Lung (tissue), 17 donors: ENCODE measurements at places on chromosomes 11 and 22. TPM values are rescaled to one million over a fixed set of nuclear protein-coding genes. Genes with fewer than 3 reads are reported as not detected.

DNA sequence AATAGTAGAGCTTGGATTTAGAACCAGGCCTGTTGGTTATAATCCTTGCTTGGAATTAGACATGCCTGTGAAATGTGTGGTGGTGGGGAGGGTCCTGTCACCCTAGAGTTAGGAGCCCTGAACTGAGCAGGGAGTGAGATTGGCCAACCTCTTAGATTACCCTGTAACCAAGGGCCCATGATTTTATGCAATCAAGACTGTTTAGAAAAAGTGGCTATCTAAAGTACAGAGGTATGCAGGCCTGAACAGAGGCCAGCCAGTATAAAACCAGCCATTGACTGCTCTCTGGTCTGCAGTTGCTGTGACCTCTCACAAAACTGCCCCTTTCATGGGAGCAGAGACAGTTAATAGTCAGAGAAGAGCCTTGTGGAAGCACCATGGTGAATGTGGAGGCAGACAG is 36.2 kb downstream of the SERPINH1 start:
- DNase-seq, result no peak
- no peaks in the 10 kb centered on the region for H3K4me1 ChIP-seq
- H3K36me3 ChIP-seq, result no peaks in the 10 kb centered on the region
- no peaks in the 10 kb centered on the region for H3K27me3 ChIP-seq
- no peak overlapping the region for H3K4me3 ChIP-seq
- no peak overlapping the region for H3K27ac ChIP-seq

GRCh38 chr11:30960387-30960992 is 374.3 kb upstream of the MPPED2 start:
- no peak overlapping the region for H3K4me3 ChIP-seq
- H3K27ac ChIP-seq, result no peak overlapping the region
- no peak for DNase-seq
- H3K27me3 ChIP-seq, result no peaks in the 10 kb centered on the region
- H3K36me3 ChIP-seq, result no peaks in the 10 kb centered on the region
- H3K4me1 ChIP-seq, result no peaks in the 10 kb centered on the region

DNA sequence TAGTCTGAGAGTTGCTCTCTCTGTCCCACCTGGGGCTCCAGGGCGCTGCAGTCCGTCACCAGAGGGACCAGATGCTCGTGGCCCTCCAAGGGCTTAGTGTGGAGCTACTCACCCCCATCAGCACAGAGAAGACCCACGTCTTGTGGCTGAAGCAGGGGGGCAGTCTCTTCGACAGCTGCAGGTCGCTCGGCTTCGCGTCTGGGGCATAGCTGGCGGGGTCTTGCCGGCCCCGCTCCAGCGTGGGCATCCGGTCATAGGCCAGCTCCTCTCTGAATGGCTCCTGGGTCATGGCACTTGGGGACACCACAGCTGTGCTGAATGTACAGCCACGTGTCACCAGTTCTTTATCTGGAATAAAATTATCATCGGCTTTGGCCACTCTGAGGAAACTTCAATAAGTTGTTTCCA is 608 bp downstream of the MLC1 start:
- no peak overlapping the region for H3K27ac ChIP-seq
- no peaks in the 10 kb centered on the region for H3K36me3 ChIP-seq
- no peaks in the 10 kb centered on the region for H3K4me1 ChIP-seq
- H3K4me3 ChIP-seq, result no peak overlapping the region
- no peak for DNase-seq

DNA sequence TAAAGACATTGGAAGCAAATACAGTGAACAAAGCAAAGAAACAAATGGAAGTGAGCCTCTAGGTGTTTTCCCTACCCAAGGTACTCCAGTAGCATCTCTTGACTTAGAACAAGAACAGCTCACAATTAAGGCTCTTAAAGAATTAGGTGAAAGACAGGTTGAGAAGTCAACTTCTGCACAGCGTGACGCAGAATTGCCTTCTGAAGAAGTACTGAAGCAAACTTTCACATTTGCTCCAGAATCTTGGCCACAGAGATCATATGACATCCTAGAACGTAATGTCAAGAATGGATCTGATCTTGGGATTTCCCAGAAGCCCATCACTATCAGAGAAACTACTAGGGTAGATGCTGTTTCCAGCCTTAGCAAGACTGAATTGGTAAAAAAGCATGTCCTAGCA is 39.3 kb downstream of the RTN3 start:
- H3K4me3 ChIP-seq, result no peak overlapping the region
- no peaks in the 10 kb centered on the region for H3K4me1 ChIP-seq
- no peak for DNase-seq
- no peaks in the 10 kb centered on the region for H3K27me3 ChIP-seq
- no peak overlapping the region for H3K27ac ChIP-seq
- H3K36me3 ChIP-seq, result no peaks in the 10 kb centered on the region

DNA sequence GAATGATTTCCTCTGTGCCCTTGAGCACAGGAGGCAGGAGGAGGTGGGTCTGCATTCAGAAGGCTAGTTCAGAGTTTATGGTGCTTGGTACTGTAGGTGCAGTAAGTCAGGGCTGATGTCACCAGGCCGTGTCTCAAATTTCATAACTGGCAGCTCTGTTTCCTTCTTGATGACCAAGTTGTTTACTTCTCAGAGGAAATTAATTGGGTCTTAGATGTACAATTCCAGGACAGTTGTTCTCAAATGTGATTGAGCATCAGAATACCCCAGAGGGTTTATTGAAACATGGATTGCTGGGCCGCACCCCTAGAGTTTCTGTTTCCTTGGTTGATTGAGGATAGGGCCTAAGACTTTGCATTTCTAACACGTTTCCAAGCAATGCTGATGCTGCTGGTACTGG is 6.2 kb downstream of the AMOTL1 start:
- no peaks in the 10 kb centered on the region for H3K36me3 ChIP-seq
- no peaks in the 10 kb centered on the region for H3K27me3 ChIP-seq
- peaks cover 15% of the 10 kb centered on the region for H3K4me1 ChIP-seq
- no peak for DNase-seq
- no peak overlapping the region for H3K27ac ChIP-seq

DNA sequence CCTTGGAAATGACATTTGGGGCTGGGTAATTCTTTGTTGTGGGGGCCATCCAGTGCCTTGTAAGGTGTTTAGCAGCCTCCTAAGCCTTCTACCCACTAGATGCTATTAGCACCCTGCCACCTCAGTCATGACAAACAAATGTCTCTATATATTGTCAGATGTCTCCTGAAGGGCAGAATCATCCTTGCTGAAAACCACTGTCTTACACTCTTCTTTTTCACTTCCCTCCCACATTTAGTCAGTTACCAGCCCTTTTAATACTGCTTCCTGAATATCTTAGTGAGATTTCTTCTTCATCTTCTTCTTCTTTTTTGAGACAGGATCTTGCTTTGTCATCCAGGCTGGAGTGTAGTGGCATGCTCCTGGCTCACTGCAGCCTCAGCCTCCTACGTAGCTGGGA is 33.1 kb downstream of the TNRC6B start:
- peaks cover 10% of the 10 kb centered on the region for H3K4me1 ChIP-seq
- H3K4me3 ChIP-seq, result no peak overlapping the region
- no peaks in the 10 kb centered on the region for H3K36me3 ChIP-seq
- H3K27me3 ChIP-seq, result no peaks in the 10 kb centered on the region
- DNase-seq, result no peak

- no peaks in the 10 kb centered on the region for H3K4me1 ChIP-seq
- no peaks in the 10 kb centered on the region for H3K36me3 ChIP-seq
- no peaks in the 10 kb centered on the region for H3K27me3 ChIP-seq
- H3K27ac ChIP-seq, result no peak overlapping the region
- DNase-seq, result no peak
These were observed 128.1 kb downstream of the CCDC34 start for GRCh38 chr11:27234961-27235360.

- peaks cover 15% of the 10 kb centered on the region for H3K36me3 ChIP-seq
- H3K4me3 ChIP-seq, result no peak overlapping the region
- H3K4me1 ChIP-seq, result no peaks in the 10 kb centered on the region
- no peaks in the 10 kb centered on the region for H3K27me3 ChIP-seq
These were observed 14.5 kb downstream of the ACP2 start for GRCh38 chr11:47233989-47234668.

- H3K27ac ChIP-seq, result no peak overlapping the region
- H3K4me1 ChIP-seq, result no peaks in the 10 kb centered on the region
These were observed 104.5 kb upstream of the OPCML start for GRCh38 chr11:133636711-133637355.

DNA sequence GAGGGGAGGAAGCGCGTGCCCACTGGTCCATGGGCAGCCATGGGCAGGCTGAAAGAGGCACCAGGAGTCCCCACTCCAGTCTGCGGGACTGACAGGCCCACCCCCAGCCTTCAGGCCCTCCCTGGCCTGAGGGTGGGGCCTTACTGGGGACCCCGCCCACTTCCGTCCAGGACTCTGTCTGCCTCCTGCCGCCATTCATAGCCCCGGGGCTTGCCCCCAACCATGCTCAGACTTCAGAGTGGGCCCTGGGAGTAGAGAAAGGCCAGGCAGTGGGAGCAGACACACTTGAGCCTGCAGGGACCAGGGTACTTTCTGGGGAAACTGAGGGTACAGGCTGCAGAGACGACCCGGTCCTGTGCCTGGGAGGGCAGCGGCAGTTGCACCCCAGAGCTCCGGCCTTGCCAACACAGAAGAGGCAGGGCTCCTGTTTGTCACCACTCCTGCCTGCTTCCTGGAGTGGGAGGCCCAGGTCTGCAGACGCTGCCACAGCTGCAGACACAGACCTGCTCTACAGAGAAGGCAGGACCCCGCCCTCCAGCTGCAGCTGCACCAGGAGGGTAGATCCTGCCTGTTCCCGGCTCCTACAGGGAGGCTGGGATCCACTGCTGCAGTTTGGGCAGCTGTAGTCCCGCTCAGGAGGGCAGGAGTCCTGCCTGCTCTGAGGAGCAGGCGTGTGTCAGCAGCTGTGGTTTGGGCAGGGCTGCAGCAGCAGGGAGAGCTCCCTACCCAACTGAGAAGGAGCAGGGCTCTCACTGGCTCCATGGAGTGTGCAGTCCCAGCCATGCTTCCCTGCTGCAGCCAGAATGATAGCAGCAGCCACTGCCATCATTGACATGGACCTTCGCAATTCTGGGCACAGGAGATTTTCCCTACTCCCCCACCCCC is 387.9 kb upstream of the ANO3 start:
- no peaks in the 10 kb centered on the region for H3K36me3 ChIP-seq
- no peak overlapping the region for H3K27ac ChIP-seq

GRCh38 chr22:17471886-17472535 is 91.3 kb upstream of the SLC25A18 start:
- H3K4me3 ChIP-seq, result no peak overlapping the region
- DNase-seq, result no peak
- no peaks in the 10 kb centered on the region for H3K36me3 ChIP-seq
- H3K27ac ChIP-seq, result peak overlapping the region; percentile 33
- H3K4me1 ChIP-seq, result peaks cover 16% of the 10 kb centered on the region

DNA sequence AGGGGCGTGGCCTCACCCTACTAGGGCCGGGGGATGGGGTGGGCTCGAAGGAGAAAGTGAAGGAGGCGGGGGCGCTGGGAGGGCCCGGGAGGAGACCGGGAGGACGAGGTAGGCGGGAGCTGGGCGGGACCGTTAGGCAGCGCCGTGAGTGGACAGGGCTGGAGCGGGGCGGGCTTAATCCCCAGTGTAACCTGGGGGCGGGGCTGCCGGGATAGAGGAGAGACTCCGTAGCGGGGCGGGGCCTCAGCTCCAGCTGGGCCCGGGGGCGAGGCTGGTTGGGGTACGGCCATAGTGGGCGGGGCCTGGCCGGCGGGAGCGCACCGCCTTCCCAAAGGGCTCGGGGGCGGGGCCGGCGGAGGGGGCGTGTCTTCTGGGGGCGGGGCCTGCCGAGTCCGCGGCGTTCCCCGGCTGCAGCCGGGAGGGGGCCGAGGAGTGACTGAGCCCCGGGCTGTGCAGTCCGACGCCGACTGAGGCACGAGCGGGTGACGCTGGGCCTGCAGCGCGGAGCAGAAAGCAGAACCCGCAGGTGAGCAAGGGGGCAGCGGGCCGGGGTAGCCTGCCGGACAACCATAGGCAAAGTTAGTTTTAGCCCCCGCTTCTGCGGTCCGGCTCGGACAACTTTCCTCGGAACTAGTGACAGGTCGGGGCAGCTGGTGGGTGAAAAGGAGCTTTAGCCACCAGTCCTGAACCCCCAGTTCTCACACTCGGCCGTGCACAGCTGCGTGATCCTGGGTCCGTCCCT is at the start of gene CD82:
TSS of gene CD82 (plus strand) at position 453 of the 742 bp plus-strand sequence. CDS start 29,000 bp downstream, outside the sequence.
- peak within 1 kb of the TSS; percentile 81 for H3K4me3 ChIP-seq
- no peaks in the 10 kb centered on the region for H3K36me3 ChIP-seq

DNA sequence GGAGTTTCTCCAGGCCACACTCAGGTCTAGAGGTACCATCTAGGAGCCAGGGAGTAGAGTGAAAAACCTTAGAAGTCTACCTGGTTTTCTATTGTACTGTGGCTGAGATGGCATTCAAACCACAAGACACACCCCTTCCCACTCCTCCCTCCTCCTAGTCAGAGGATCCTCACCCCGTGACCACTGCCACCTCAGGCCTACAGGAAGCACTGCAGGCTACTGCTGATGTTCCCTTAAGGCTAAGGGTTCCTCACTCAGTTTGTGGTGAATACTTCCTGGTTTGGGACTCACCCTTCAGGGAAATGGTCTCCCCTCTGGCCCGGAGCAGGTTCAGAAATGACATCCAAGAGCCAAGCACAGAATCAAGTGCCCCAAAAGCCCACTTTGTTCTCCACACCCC is 1293.9 kb downstream of the JRKL start:
- no peaks in the 10 kb centered on the region for H3K36me3 ChIP-seq
- DNase-seq, result no peak
- no peak overlapping the region for H3K27ac ChIP-seq
- no peaks in the 10 kb centered on the region for H3K27me3 ChIP-seq

DNA sequence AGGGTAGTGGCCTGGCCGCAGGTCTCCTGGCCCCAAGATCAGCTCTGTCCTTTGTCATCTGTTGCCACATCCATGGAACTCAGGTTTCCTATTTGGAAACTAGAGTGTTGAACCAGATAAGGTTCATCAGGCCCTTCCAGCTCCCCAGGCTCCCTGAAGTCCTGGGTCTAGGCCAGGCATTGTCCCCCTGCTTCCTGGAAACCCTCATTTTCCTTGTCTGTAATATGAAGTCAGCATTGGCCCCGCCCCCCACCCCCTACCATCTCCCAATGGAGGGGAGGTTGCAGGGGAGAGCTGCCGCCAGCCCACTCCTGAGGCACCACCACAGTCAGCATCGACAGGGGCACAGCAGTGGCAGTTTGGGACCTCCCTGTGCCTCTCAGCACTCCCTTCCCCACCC is 9.0 kb upstream of the MS4A10 start:
- no peak for DNase-seq
- no peaks in the 10 kb centered on the region for H3K4me1 ChIP-seq
- no peaks in the 10 kb centered on the region for H3K36me3 ChIP-seq
- H3K27ac ChIP-seq, result no peak overlapping the region
- H3K4me3 ChIP-seq, result no peak overlapping the region

DNA sequence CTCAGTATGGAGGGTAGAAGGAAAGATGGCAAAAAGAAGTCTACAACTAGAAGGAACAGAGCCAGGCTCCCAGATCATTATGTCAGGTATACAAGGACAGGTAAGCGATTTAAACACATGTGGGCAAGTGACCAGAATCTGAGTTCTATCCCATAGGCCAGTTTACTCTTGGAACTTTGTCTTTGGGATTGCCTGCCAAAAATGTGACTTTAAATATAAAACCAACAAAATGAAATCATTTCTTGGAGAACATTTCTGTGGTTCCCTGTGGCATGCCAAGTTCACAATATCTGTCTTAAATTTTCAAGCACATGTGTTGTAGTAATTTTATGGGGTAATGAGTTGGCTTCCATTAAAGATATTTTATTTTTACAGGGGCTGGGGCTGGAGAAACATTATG is 141.0 kb downstream of the SLC17A6 start:
- DNase-seq, result no peak
- H3K27me3 ChIP-seq, result no peaks in the 10 kb centered on the region
- no peak overlapping the region for H3K4me3 ChIP-seq
- no peaks in the 10 kb centered on the region for H3K36me3 ChIP-seq
- no peaks in the 10 kb centered on the region for H3K4me1 ChIP-seq

HTR3A gene
- total RNA-seq, result not detected

TH gene
- 0.31 TPM for total RNA-seq

CEND1 gene
- total RNA-seq, result 0.18 TPM

CLTCL1 gene
- total RNA-seq, result 5.9 TPM

MMP12 gene
- total RNA-seq, result 16.9 TPM
